Gastroesophageal sphincter (tissue), 4 donors: ENCODE measurements at places on chromosomes 4 and X. TPM values are rescaled to one million over a fixed set of nuclear protein-coding genes. Genes with fewer than 3 reads are reported as not detected.

PRSS12 gene
- total RNA-seq = 0.42 TPM

PPP4R3C gene
- not detected for total RNA-seq

ZNF157 gene
- total RNA-seq = 0.31 TPM

PABPC1L2A gene
- not detected for total RNA-seq

DNA sequence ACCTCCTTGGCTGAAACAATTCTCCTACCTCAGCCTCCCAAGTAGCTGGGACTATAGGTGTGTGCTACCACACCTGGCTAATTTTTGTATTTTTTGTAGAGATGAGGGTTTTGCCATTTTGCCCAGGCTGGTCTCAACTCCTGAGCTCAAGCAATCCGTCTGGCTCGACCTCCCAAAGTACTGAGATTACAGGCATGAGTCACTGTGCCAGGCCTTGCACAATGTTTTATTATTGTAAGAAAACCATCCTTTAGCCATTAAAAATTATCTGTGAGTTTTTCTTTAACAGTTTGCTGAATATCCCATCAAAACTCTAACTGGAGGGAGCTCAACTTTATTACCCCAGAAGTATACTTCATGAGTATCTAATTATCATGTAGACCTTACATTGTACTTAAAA is 900.3 kb downstream of the PCDH7 start:
- ATAC-seq = no peak

GRCh38 chr4:162706051-162706450 is 460.6 kb downstream of the NAF1 start:
- no peak for ATAC-seq

DNA sequence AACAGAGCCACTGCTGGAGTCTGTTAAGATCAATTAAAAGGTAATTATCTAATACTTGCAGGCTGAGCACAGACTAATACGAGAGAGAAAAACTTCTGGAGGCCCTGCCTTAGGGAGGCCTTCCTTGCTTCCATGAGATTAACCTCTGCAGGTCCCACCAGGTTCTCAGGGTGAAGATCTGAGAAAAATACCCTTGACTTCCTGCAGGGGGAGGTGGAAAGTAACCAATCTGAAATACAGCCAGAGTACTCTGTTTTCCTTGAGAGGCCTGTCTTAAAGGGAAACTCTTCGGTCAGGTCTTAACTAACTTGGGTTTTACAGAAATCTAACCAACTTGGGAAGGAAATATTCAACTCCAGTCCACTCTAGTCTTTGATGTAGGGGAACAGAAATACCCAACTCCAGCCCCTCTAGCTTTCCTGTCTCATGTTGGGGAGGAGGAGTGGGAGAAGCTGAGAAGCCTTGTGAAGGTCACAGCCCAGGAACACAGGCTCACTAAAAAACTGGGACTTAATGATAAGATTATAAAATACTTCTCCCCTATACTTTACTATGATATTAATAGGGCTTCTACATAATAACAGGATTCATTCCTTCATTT is 77.1 kb downstream of the TBCK start:
- ATAC-seq = no peak

GRCh38 chr4:139656614-139657486 is 8.8 kb upstream of the MGST2 start:
- peak; percentile 80 for ATAC-seq

- ATAC-seq = no peak
Observed at GRCh38 chr4:145189981-145190380, 9.6 kb upstream of the OTUD4 start.

DNA sequence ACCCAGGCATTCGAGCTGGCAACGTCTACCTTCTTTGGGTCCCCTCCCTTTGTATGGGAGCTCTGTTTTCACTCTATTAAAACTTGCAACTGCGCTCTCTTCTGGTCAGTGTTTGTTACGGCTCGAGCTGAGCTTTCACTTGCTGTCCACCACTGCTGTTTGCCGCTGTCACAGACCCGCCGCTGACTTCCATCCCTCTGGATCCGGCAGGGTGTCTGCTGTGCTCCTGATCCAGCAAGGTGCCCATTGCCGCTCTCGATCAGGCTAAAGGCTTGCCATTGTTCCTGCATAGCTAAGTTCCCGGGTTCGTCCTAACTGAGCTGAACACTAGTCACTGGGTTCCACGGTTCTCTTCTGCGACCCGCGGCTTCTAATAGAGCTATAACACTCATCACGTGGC is 183.5 kb upstream of the GALNTL6 start:
- no peak for ATAC-seq

DNA sequence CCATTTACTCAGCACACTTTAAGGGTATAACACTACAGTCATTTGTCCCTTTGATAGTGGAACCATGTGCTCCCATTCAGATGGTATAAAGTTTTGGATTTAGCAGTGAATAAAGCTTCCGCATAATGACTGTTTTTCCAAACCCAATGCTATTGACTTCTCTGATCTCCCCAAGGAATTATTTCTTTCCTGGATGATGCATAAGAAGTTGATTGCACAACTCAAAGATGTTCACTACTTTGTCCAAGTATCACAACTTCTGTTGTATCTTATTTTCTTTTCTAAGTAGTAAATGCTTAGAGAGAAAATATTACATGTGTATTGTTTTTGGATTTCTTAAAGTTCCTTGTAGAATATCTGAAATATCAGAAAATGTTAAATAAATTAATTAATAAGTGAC is 300.2 kb downstream of the GPM6A start:
- no peak for ATAC-seq

SOWAHB gene
- total RNA-seq = not detected

- no peak for ATAC-seq
Observed at GRCh38 chrX:154059231-154059630, 38.3 kb downstream of the MECP2 start.

- peak; percentile 96 for ATAC-seq
Observed at GRCh38 chr4:1192091-1192492, 19.7 kb upstream of the SPON2 start.

DNA sequence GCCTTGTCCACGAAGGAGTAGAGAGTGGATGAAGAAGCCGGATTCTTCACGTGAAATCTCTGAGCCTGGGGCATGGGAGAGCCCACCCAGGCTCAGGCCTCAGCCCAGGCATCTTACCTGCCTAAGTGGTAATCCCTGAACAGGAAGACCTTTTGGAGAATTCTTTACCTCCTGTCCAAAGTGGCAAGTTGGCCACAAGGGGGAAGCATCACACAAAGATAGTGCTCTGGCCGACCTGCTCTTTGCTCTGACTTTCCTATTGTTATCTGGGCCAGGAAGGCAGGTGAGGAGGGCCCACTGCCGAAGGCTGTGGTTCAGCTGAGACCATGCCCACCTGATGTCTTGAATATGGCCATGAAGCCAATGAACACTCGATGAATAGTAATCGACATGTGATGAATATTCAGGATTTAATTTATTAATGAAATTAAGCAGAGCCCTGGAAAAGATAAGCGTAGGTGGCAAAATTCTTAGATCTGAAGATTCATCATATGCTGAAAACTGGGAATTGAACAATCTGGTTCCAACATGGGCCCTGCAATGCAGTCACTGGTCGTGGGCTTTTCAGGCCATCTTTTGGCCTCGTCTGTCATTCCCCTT is 93.8 kb downstream of the PDGFRA start:
- no peak for ATAC-seq
